ENCODE measurements at places on chromosomes 12 and 14.

DNA sequence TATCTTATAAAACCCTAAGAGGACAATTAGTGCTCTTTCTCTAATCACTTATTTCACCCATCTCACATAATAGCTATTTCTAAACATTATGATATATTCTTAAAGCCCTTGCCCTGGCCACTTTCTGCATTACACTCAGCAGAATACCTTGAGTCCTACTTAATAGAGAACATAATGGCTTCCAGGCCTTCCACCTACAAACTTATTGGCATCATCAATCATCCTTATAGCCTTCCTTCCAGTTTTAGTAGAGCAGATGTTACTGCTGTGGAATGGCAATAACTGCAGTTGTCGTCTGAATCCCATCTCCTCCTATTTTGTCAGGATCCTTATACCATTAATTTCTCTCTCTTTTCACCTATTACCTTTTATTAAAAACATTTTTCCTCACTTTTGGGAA lies 1127.4 kb downstream of the LRFN5 start:
- peak; percentile 53 for DNase-seq

DNA sequence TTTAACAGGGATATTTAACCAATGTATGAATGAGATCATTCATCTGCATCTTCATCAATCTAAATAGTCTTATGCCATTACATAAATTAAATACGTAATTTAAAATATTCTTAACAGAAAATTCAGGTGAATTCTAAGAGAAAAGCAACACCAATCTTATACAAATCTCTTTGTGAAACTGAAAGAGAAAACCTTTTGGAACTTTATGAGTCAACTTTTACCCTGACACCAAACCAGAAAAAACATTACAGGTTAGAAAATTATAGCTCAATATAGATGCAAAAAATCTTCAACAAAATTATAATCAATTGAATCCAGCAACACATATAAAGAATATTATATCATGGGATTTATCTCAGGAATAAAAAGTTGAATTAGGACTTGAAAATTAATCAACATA lies 3.4 kb downstream of the GLIPR1L1 start:
- DNase-seq: no peak

GRCh38 chr12:59084511-59085375 lies 164.4 kb upstream of the LRIG3 start:
- DNase-seq: no peak

DNA sequence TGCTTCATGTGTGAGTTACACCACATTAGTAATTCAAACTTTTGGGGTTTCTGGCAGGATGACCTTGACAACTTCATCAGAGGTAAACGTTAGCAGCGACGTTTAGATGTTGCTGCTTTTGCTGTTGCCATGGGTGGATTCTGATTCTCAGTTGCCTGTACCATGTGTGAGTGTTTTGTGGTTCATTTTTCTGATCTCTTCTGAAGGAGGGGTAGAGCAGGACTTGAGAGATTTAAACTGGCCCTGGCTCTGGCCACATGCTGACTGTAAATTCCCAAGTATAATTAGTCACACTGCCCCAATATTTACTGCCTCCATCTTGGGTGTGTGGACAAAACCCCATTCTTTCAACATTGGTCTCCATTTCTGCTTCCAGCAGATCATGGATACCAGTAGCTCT lies 110.4 kb downstream of the ETV6 start:
- DNase-seq: no peak

- no peak for DNase-seq
These were observed 178.6 kb downstream of the NELL2 start for GRCh38 chr12:44697511-44697910.

- DNase-seq: no peak
These were observed 104.0 kb upstream of the SEL1L start for GRCh38 chr14:81637639-81638038.

- peak; percentile 53 for DNase-seq
These were observed 670 bp upstream of the PSMA3 start for GRCh38 chr14:58243790-58244555.

DNA sequence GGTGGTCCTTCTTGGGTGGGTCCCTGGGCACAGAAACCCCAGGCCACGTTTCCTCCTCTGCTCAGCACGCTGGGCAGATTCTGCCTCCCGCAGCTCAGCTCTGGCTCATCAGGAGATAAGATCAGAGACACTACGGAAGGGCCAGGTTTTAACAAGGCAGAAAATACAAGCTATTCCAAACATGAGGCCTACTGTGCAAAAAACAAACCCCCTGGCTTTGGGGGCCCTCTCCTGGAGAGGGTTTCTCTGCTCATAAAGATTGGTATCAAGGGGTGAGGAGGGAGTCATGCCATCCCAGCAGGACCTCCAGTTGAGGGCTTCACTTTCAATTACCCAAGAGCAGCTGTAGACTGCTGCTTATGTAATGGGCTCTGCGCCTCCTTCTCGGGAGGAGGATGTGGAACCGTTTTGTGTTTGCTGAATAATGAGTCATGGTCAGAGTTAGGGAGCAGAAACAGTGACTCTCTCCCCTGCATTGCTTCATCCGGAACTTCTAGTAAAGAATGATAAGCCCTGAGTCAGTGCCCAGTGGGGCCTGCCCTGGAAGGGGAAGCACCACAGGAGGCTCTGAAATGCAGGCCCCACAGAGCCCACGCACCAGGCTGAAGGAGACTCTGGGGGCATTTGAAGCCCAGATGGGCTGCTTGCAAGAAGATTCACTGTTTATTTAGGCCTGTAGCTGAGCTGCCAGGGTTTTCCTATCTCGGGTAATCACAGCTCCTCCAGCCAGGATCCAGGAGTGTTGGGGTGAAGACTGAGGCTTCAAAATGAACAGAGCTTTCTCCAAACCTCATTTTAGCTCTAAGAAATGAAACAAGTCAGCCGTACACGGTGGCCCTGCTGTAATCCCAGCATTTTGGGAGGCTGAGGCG lies 79.3 kb downstream of the SSPN start:
- DNase-seq: no peak

DNA sequence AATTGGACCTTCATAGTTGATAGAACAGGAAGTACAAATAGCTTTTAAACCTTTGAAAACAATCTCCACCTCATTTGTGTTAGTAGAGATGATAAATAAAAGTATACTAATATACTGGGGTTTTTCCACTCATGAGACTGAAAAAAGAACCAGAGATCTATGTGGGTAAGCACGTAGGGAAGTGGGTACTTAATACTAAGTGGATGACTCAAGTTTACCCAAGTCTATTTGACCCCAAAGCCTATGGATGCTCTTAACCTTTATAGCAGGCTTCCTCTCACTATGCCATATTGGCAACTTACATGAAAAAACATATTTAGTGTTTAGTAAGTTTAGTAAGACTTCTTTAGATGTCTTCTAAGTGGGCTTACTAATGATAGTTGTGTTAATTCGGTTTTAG lies 49.2 kb upstream of the CHPT1 start:
- no peak for DNase-seq

DNA sequence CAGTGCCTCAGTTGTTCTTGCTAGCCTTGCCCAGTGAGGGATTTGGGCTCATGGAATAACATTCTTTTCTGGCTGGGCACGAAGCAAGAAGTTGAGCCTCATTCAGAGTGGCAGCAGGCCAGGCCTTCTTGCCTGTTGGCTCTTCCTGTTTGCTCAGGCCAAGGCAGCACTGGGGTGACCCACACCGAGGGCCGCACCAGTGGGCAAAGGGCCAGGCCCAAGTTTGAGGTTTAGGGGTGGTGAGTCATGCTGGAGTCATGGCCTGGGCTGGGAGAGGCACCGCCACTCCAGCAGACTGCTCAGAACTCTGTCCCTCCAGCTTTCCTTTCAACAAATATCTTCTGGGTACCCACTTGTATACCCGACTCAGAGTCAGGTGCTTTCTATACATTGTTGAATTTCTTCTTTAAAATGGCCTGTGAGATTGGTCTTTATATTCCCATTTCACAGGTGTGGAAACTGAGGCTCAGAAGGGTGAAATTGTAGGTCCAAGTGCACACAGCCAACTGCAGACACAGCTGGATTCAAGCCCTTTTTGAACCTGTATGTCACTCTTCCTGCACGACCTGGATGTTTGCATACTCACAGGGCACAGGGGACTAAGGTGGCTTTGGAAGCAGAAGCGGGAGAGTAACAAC lies 279.4 kb downstream of the FOXN3 start:
- no peak for DNase-seq

GRCh38 chr12:115697340-115697739 lies 580.2 kb downstream of the MED13L start:
- peak; percentile 96 for DNase-seq

DNA sequence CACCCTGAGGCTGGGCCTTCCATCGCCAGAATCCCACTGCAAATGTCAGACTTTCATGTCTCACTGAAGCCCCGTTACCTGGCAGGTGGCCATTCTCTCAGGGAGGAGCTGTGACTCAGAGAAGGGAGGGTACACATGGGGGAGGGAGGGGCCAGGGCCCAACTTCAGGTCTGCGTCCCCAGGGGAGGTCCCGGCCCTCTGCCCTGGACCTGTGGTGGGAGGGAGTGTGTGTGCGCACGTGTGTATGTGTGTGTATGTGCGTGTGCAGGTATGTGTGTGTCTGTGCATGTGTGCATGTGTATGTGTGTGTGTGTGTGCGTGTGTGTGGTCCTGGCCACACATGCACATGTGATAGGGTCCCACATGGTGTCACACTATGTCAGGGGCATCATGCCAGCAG lies 50.9 kb downstream of the MVK start:
- no peak for DNase-seq

DNA sequence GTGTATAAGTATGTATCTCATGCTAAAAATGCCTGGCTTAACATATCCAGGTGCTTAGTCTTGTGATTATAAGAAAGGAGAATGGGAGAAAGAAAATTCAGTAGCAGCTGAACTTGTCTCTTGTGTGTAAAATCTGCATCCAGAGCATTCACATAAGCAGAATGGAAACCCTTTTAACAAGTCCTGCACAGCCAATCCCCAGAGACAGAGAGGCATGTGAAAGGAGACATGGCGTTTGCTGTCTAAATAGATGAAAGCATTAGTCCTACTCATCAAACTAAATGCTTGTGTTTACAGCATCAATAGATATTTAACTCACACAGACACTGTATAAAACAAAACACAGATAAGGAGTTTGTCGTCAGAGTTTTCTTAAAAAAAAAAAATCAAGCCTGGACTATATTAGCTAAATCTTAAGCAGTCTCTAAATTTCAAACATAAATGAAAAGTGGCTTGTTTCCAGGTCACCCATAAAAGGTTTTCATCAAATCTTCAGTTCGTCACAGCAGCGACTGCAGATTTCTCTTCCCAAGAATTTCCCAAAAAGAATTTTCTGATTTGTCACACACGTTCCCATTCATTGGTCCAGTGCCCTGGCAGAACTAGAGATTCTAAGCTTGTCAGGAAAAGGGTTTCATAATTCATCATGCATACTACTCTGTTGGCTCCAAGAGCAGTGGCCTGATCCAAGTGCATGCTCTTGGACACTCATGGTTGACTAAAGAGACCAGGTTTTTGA lies 249.2 kb downstream of the BTG1 start:
- DNase-seq: no peak

DNA sequence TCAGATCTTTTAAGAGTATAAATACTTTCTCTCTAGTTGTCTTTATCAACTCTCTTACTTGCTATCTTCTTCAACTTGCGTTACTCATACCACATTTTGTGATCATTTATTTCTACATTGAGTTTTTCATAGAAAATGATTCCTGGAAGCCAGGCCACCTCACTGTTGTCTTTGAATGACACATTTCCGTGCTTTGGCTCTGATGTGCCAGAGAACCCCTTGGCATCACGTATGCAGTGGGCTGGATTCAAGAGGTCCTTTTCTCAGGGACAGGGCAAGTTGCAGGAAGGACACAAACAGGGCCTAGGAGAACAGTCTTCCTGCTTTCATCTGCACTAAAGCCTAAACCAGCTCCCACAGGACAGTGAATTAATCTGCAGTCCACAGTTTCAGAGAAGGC lies 70.3 kb upstream of the PYGL start:
- DNase-seq: peak; percentile 37

- DNase-seq: no peak
These were observed 9.3 kb upstream of the CDK2AP1 start for GRCh38 chr12:123280971-123281370.

GRCh38 chr12:38502415-38502814 lies 185.8 kb downstream of the ALG10B start:
- peak; percentile 93 for DNase-seq

GRCh38 chr12:76558684-76559399 lies 729 bp downstream of the OSBPL8 start:
- peak; percentile 78 for DNase-seq

- DNase-seq: peak; percentile 46
These were observed 22.3 kb downstream of the GALNT6 start for GRCh38 chr12:51368640-51369517.

DNA sequence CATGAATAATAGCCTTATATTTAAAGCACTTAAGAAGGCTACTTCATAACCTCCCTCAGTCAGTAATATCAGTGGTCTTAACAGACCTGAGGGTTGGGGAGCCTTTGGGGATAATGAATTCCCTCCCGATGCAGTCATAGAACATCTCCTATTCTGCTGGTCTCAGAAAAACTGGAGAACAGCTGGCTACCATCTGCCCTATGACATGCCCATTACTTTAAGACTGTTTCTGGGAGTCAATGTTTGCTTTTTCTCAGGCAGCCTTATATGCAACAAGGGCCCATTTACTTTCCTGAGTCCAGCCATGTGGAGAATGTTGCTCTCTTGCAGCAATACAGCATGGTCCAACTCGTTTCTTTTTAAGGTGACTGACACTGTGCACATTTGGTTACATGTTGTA lies 161.7 kb upstream of the PARP11 start:
- peak; percentile 21 for DNase-seq

DNA sequence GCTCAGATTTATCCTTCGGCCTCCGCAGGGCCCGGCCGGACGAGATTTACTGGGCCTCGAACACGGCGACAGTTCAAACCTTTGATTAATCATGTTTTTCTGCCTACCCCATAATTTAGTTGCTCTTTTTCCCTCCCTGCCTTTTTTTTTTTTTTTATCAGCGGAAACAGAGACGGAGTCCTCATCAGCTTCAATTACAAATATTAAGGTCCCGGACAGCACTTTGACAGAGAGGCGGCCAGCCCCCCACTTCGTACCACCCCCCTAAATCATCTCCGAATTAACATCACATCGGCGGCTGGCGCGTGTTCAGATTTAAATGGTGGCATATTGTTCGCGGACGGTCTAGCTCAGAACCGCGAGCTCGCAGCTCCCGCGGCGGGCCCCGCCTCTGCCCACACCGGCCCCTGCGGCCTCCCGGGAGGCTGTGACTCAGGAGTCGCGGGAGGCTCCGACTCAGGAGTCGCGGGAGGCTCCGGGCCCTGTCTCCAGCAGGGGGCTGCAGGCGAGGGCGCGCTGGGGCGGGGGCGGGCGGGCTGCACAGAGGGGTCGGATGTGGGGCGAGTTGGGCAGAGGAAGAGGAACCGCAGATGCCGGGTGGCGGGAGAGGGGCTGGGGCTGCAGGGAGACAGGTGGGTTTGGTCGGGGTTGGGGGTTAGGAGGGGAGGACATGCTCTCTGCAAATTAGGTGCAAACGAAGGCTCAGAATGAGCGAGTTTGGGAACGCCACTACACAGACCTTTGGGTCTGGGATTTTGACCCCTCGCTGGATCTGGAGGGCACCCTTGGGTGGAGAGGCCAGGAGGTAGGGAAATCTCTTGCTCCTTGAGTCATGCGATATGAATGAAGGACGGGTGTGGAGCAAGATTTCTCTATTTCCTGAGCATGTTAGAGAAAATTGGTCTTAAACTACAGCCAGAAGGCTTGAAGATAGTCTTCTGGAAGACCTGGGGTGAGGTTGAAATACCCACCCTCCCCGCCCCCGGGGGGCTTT lies 19.6 kb upstream of the ATP5MC2 start:
- DNase-seq: peak; percentile 78

- DNase-seq: no peak
These were observed 455.5 kb downstream of the AEBP2 start for GRCh38 chr12:19894803-19895202.

GRCh38 chr14:52877628-52878027 lies 73.2 kb downstream of the FERMT2 start:
- DNase-seq: no peak

Measured in NCI-H82 (cell line).